WTC11 (cell line): ENCODE measurements at places on chromosomes 4 and X.

GRCh38 chrX:149286940-149287349 is 218.2 kb downstream of the IDS start:
- DNase-seq = peak; percentile 28

DNA sequence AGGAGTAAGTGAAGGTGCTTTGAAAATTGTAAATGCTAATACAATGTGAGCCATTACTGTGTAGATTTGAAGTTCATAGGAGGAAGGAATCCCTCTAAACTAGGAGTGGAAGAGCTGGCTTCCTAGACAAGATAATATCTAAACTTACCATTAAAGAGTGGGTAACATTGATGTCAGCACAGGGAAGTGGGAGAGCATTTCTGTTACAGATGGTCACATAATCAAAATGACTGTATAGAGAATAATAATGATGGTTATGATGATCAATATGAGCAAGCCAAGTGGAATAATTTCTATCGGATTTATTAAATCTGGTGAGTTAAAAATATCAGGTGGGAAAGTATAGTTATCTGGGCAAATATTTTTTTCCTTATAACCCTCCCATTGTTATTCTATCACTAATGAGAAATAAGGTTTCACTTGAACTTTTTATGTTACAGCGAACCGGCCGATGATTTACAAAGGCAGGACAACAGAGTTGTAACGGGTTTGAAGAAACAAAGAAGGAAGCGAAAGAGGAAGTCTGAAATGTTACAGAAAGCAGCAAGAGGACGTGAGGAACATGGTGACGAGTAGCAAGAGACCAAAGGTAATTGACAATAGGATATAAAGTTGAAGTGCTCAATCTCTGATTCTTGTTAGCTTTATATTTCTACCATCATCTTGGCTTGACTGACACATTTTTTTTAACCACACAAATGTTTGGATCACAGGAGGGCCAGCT is 43.5 kb downstream of the FMR1NB start:
- no peak for DNase-seq

DNA sequence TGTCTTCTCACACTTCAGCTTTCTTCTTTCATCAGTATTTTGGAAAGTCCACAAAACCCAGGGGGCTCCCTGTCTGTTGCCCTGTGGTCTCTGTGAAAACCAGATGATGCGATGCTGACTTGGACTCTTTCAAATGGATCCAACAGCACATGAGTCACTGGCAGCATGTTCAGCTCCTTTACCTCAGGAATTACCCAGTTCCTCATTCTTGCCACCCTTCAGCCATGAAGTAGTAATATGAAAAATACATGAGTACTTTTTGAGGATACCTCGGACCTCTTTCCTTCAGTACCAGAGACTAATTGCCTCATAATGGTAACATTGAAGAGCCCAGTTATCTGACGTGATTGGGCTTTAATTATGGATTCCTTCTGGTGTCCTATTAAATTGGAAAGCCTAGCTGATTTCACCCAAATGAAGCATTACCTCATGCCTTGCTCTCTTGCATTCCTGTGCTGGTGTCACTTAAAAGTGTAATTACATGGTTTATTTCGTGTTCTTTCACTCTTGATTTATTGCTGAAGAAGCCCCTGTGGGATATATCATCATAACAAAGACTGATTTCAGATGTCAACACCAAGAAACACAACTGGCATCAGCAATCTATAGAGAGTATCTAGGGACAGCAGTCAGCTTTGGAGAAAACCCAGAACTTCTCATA is 63.4 kb downstream of the NFKB1 start:
- no peak for DNase-seq

- peak; percentile 48 for DNase-seq
Measured at GRCh38 chr4:139633661-139634060, 32.0 kb upstream of the MGST2 start.

- DNase-seq = no peak
Measured at GRCh38 chrX:13397878-13398818, 78.3 kb upstream of the ATXN3L start.

- DNase-seq = no peak
Measured at GRCh38 chr4:1156069-1156468, 16.3 kb downstream of the SPON2 start.

DNA sequence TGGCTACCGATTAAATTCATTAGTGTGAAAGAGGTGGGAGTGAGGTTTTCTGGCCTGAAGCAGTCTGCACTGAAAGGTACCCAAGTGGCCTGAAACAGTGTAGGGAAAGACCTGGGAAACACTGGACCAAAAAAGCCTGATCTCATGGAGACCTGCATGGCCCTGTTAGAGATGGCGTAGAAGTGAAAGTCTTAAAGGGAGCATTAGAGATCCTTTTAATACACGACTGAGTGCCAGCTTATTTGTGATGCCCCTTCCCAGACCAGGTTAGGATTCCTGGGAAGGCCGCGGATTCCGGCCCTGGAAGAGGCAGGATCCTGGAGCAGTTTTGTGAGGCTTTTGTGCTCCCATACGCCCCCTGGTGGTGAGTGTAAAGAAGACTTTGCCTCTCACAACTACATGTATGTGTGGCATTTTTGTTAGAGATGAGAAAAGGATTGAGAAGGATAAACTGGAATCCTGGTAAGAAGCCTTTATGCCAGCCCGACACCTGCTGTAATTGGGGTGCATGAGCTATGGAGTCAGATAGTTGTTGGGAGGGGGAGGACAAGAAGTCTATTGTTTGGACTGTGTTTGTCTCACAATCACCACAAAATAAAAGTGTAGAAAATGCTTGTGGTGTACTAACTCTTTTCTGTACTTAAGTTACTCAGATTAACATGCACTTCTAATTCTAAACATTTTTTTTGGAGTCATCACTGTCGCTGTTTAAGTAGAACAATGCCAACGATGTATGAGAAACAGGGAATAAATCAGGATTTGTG is 54.0 kb downstream of the JADE1 start:
- peak; percentile 90 for DNase-seq

- peak; percentile 77 for DNase-seq
Measured at GRCh38 chrX:373641-374471, 12.9 kb downstream of the PPP2R3B start.

- DNase-seq = peak; percentile 12
Measured at GRCh38 chr4:2795300-2795892, 2.5 kb downstream of the SH3BP2 start.
